ENCODE measurements at places on chromosomes 1 and 21.

GRCh38 chr1:18734001-18734400 lies 103.4 kb downstream of the PAX7 start:
- DNase-seq = no peak

DNA sequence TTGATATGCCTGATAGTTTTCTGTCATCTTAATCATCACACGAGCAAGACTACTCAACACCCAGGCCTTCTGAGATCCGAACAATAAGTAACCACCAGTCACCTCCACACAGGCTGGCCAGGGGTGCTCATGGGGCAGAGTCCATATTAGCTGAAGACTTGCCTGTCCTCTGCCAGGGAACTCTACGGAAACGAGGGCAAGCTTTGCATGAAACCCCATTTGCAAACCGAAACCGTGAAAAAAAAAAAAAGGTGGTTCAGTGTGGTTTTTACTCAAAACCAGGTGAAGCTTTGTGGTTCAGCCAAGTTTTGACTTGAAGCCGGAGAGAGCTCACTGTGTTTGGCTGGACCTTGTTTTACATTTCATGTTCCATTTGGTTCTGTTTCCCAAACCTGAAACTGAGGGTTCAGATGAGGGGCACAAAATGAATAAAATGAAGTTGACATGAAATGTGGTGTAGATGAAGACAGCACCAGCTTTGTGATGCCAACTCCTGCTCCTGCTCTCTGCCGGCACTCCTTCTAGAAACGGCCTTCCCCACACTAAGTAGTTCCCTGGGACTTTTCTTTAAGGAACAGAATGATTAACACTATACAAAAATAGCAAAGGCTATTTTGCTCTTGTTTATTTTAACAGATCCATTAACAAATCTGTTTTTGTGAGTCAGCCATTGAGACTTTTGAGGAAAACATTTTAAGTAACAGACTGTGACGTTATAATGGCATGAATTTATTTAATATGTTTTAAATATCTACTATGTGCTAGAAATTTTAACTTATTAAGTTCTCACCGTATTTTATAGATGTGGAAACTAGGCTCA lies 74.7 kb downstream of the RUNX1 start:
- DNase-seq = no peak

DNA sequence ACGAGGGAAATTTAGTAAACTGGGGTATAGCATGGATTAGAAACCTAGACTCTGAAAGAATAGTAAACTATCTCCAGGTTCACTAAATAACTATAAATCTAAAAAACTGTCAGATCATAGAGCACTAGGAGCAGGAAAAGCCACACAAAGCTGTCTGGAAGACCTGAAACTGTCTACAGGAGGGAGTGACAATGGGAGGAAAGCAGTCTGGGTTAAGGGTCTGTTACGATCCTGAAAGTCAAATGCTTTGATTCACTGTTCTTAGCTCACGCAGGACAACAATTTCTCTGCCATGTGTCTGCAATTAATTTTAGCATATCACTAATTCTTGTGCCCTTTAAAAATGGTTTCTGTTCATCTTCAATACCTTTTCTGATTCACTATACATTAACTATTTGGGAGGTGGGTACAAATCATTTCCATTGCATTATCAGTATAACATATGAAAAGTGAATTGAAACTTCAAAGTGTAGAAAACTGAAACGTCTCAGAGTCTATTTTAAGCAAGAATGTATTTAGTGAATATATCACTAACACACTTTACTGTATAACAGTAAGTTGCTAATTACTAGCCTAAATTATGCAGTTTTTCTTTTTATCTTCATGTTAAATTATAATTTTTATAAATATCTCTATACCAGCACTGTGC lies 18.4 kb downstream of the CEP170 start:
- DNase-seq = no peak

DNA sequence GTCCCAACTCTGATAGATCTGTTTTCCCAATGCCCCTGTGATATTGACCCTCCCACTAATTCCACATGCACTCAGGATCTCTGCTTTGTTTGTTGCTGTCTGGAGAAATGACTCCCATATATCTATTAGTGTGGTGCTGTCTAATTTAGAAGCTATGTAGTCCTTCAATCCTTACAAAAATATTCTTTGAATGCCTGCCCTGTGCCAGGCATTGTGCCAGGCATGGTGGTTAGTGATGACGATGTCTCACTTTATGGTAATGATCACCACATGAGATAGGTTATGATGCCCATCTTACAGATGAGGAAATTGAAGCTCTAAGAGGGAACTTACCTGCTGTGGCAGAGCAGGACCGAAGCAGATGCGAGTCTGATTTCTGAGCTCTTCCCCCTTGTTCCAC lies 12.9 kb downstream of the MYOG start:
- DNase-seq = no peak

DNA sequence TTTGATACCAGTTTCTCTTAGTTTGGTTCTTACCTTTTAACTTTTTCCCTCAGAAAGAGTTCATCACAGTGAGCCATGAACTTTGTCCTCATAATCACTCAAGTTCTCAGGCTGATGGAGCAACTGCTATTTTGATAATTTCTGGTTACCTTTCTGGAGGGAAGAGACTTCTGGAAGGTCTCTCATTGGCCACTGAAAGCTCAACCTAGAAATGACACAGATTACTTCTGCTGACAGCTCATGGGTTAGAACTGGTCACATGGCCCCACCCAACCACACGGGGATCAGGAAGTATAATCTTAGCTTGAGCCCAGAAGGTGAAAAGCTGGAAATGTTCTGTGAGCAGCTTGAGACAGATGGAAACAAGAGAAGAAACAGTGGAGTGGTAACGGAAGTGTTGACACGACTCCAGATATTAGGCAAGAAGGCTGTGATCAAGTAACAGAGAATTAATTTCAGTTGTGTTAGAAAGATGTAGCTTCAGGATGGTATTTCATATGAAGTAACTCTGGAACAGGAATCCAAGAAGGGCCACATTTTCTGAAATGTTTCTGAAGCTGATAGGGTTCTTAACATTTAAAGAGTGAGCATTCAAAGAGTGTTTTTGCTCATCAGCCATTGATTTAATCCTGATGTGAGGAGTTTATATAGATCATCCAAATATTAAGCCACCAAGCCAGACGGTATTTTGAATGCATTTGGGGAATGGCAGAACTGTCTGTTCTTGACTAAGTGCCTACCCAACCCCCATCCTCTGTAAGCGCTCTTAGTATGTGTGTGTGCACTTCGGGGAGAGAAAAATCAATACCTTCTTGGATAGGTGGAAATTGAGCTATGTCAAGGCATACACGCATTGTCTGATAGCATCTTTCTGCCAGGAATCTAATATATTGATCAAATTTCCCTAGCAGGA lies 21.9 kb upstream of the XPR1 start:
- DNase-seq = no peak

GRCh38 chr1:208431721-208432120 lies 187.5 kb upstream of the PLXNA2 start:
- DNase-seq = no peak

Data from heart left ventricle (tissue), 16 donors.